ENCODE measurements at places on chromosomes 3 and 15.

- peak; percentile 44 for DNase-seq
Observed at GRCh38 chr15:75697523-75697922, 15.1 kb downstream of the CSPG4 start.

DNA sequence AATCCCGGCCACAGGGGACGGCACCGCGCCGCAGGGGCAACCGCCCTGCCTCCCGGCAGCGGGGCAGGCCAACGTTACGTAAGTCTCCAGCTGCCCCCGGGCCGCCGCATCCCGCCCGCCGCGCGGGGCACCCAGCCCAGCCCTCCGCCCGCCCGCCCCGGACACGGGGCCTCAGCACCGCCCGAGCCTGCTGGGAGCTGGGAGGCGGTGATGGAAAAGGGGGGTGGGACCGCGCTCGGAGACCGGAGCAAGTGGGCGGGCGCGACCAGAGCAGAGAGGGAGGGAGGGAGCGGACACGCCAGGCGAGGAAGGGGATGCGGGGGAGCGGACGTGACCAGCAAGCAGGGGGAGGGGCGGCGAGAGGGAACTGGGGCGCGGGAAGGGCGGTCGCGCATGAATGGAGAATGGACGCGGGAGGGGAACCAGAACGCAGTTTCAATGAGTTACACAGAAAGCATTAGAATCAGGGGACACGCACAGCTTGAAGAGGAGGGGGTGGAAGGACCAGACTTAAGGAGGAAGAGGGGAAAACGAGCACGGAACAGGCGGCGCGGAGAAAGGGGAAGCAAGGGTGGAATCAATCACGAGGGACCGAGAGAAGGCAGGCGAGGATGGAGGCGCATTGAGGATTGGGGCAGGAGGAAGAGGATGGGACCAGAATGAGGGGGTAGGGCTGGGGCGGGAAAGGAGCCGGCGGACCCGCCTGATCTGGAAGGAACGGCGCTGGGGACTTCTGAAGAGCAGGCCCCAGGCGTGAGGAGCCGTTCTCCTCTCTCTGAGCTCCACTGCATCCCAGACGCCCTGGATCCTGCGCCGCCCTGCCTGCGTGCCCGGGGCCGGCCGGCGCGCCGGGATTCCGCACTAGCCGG is 559 bp downstream of the PKM start:
- DNase-seq: peak; percentile 81

DNA sequence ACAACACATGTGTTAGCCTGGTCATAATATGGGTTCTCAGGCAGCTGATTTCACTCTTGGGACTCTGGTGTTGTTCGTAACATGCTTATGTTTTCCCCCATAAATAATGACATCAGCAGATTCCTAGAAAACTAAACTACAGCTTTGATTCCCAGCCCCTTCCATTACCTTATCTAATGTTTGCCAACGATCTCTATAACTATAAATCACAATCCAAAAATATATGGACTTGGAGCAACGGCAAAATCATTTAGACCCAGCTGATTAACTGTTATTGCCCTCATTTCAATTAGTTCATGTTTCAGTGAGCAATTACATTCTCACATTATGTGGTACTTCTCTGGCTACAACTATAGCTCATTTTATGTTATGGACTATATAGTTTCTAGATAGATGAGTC is 531.3 kb downstream of the MAGI1 start:
- DNase-seq: no peak

DNA sequence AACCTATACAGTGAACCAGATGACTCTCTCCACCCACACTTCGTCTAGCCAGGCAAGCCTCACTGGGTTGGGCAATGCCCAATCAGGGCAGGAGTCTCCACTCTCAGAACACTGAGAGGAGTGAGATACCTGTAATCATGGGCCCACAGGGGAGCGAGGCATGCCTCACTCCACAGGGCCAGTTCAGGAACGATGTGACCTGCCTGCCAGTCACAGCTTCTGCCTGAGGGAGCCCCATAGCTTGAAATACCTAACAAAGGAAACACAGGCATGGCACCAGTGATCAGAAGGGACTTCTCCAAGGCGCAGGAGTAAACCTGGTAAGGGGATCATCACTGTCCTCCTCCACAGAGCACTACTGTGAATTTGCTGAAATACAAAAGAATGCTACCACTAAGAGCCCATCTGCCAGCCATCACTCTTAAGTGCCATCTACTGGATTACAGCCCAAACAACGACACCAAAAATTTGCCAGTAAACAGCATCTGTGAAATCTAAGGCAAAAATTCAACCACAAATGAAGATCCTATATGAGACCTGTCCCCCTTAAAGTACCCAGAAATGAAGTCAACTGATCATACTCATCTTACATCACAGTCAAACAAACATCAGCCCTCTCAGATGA is 689.9 kb upstream of the SEMA6D start:
- DNase-seq: peak; percentile 0

DNA sequence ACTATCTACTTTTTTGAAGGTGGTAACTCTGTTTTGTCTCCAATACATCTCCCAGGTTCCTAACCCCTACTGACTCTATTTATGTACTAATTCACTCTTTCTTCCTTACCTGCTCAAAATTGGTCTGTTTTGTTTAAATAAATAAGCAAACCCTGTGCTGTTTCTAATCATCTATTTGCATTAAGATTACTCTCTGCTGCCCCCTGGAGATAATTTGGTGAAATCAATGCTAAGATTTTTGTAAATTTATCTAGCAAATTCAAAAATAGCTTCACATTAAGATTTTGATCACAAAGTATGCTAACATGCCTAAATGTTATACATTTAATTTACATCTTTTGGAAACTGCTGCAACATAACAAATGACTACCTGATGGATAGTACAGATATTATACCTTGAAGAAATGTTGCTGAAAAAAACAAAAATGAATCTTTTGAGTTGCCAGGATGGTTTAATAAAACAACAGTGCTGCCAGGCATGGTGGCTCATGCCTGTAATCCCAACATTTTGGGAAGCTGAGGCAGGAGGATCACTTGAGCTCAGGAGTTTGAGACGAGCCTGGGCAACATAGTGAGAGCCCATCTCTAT is 4.4 kb upstream of the CD200R1 start:
- DNase-seq: peak; percentile 50

Measured in M059J (cell line).